ENCODE measurements at places on chromosomes 13 and 19. TPM values are rescaled to one million over a fixed set of nuclear protein-coding genes. Genes with fewer than 3 reads are reported as not detected.

Gene OLFM4
- 0.21 TPM for total RNA-seq

GRCh38 chr19:1106841-1107660 lies 3.3 kb downstream of the GPX4 start:
- DNase-seq, result no peak

DNA sequence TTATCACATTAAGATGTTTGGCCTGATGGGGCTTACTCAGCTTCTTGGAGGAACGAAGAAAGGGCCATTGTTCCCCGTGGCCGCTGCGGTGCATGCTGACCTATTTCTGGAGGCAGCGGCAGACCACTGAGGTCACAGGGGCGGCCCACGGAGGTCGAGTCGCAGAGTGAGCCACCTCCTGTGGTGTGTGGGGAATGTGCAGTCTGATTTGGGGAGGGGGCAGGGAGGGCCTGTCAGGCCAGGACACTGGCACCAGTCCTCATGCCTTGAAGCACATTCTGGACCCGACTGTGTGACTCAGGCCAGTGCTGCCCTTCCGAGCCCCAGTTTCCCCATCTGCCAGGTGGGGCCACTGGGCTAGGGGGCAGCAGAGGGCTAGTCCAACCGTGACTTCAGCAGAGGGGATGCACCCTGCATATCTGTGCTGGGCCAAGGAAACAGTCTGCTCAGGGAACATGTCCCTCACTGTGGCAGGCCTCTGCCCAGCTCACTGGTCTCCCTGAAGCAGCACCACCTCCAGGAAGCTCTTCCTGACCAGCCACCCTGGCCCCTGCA lies 6.3 kb downstream of the SLC7A10 start:
- no peak for DNase-seq

DNA sequence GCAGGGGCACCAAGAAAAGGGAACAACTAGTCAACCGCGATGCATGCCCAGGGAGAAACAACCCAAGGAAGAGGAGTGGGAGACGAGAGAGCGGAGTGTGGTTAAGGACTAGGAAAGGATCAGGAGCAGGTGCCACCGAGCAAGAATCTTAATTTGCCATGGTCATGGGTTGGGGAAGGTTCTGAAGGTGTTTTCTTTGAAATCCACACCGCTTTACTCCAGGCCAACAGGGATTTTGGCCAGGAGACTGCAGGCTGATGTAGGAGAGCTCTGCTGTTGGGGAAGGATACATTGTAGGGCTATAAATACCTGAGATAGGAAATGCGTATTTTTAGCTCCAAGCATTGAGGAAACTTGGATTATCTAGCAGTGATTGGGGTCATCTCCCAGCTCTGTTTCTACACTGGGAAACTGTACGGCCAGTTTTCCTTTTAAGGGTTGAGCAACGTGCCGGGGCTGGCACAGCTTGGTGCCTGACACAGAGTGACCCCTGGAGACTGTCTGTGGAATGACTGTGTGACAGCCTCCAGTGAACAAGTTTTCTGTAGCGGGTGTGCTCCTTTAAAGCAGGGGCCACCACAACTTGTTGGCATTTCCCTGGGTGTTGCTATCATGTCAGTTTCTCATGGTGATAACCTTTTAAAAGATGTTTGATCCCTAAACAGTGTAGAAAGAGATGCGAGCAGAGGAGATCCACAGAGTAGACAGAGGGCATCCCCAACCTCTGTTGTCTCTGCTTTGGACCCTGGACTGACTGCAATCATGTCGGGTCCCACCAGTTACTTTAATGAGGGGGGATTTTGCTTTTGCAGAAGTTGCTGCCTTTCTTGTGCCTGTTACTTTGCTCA lies 34.3 kb downstream of the ZNF536 start:
- no peak for DNase-seq

GRCh38 chr19:4066682-4067395 lies at the start of gene ZBTB7A:
ZBTB7A (minus strand) TSS chr19:4066899; CDS start chr19:4055232, 11,667 bp downstream.
- no peak for DNase-seq

- DNase-seq, result no peak
Measured at GRCh38 chr19:5947435-5947834, 30.5 kb downstream of the RANBP3 start.

- no peak for DNase-seq
Measured at GRCh38 chr13:54198911-54199310, 1170.3 kb downstream of the OLFM4 start.

- no peak for DNase-seq
Measured at GRCh38 chr13:79987761-79988160, 353.2 kb downstream of the SPRY2 start.

Data from kidney epithelial cell (primary cell).